RCC 7860 (cell line): ENCODE measurements at places on chromosomes 13 and 19.

- no peak for DNase-seq
Measured at GRCh38 chr13:22773465-22773864, 407.3 kb upstream of the SGCG start.

DNA sequence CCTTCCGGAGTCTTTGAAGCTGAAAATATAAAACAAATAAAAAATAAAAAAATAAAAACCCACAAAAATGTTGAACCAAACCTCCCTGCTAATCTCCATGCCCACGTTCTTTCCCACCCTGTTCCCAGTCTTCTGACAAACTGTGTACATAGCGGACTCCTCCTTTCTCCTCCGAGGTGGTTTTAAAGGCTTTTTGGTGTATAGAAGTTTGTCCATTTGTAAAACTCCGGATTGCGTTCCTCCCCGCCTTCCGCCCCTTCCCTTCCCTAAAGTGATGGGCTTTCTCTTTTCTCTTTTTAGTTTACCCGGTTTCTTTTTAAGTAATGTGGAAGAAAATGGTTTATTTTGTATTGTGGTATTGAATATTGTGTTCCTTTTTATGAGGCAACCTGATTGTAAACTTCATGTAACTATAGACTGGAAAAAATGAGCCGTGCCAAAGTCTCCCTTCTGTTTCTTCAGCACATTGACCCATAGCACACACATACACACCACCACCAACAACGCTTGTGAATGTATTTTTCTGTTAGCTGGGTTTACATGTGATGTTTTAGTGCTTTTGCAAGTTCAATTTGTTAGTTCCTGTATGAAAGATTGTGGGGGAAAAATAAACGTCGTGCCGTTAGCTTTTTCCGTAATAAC, 4.4 kb downstream of the ZIC2 start:
- DNase-seq = no peak

DNA sequence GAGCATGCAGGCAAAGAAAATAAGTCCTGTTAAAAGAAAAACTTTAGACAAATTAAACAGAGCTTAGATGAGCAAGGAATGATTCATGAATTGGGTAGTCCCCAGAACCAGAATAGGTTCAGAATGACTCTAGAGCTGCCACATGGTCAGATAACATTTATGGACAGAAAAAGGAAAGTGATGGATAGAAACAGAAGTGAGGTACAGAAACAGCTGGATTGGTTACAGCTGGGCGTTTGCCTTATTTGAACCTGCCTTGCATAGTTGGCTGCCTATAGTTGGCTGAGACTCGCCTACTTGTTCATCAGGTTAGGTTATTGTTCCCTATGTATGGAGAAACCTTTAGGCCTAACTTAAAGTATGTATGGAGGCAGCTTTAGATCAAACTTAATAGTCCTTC, 35.4 kb downstream of the WDFY2 start:
- DNase-seq = no peak

- no peak for DNase-seq
Measured at GRCh38 chr13:74646091-74646490, 511.9 kb upstream of the KLF12 start.

- DNase-seq = no peak
Measured at GRCh38 chr13:113566227-113566561, 18.4 kb upstream of the TFDP1 start.

DNA sequence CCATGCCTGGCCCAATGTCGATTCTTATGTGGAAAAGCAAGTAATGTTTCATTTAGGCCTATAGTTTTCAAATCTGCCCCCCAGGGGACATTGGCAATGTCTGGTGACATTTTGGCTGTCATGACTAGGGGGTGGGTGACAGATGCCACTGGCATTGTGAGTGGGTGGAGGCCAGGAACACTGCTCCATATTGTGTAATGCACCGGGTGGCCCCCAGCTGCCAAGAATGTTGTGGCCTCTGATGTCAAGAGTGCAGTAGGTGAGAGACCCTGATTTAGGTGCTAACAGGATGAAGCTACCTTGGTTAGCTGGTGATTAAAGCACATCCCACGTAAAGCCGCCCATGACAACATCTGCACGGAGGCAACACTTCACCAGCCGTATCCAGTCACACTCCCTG, 10.8 kb downstream of the C19orf44 start:
- DNase-seq = no peak

DNA sequence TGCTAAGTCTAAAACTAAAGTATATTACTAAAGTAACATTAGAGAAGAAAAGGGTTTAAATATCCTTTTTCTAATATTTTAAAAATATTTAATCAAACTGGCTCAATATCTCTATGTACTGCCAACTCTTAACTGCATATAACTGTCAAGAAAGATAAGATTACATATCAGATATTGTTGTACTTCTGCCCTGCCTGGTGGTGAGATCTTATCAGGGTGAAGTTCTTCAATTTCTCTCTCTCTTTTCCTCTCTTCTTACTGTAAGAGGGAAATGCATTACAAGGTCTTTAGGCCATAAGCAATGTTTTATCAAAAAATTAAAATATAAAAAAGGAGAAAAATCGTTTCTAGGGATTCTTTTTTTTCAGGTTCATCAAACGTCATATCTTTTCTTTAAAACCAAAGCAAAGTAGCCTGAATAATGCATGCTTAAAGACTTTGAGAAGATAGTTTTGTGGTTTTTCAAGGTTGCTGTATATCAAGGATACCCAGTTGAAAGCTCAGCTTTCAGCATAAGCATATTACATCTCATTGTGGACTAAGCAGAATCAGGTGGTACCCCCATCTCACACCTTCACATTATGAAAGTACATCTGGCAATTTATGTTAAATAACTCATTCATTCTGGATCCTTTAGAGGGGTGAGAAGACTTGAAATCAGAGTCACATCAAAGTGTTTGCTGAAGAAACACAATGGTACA, 1625.7 kb upstream of the SLC10A2 start:
- no peak for DNase-seq

DNA sequence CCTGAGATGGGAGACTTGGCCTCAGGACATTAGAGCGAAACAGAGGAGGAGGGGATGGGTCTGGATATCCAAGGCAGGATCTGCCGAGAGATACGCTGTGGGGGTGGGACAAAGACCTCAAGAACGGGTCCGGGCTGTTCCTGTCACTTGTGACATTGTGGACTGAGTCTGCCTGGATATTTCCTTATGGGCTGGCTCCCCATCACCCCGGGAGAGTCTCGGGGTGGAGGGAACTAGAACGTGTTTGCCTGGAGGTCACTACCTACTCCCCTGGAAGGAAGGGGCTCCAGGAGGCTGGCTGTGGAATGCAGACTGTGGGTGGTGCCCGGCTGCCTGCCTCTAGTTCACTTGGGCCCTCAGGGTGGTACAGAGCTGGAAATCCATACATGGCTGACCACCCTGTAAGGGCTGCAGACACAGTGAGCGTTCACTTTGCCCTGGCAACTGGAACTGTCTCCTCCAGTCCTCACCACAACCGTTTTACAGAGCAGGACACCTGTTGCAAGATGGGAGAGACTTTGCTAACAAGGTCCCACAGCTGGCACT, 26.4 kb downstream of the DNM2 start:
- no peak for DNase-seq

DNA sequence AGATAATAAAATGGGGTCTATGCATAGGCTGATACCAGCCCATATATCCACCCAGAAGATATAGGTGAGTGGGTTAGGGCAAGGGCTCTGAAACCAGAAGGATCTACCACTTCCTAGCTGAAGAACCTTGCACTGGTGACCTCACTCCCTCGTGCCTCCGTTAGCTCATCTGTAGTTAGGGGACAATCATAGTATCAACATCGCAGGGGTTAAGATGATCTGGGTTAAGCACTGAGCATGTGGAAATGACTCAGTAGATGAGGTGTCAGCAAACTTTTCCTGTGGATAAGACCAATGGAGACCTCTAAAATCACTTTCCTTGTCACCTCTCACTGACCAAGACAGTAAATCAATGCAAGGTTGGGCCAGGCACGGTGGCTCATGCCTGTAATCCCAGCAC, 30.5 kb downstream of the TNFSF14 start:
- peak; percentile 96 for DNase-seq

DNA sequence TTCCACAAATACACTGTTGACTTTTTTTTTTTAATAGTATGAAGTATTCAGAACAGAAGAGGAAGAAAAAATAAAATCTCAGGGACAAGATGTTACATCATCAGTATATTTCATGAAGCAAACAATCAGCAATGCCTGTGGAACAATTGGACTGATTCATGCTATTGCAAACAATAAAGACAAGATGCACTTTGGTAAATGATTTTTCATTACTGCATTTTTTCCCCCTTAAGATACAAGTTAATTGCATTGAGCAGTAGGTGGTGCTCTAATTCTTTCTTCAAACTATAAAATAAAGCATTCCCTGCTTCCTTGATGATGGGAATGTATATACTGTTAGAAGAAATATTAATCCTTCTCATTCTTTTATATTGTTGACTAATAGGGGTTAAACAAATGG, 17.1 kb downstream of the UCHL3 start:
- DNase-seq = peak; percentile 15

DNA sequence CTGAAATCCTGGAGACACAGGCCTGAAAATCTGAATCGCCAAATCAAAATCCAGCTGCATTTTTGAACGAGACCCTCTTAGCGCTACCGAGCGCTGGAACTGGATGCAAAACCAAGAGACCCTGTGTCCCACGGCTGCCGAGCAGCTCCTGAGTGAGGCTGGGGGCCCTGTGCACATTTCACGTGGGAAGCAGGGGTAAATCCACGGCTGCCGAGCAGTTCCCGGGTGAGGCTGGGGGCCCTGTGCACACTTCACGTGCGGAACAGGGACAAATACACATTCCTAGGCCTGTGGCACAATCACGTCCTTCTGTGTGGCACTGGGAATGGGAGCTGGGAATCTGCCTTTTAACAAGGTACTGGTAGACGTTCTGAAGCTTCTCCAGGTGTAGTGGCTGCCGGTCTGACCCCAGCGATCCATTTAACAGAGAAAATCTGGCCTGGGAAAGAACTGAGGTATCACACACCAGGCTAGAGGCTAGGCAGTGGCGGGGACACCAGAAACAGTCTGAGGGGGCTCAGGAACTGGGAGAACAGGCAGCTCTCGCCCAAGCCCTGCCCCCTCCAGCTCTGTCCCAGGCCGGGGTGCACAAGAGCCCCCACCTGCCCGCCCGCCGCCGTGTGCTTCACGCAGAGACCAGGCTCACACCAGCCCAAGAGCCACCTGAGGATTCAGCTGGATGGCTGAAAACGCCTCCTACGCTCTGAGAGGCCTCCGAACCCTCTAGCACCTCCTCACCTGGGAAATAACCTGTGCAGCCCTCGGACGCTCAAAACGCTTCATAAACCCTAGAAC, 11.0 kb upstream of the C2CD4C start:
- DNase-seq = no peak

- no peak for DNase-seq
Measured at GRCh38 chr13:39397226-39397895, 205.6 kb downstream of the LHFPL6 start.

GRCh38 chr13:49652355-49653305, 24.3 kb downstream of the ARL11 start:
- DNase-seq = peak; percentile 37

DNA sequence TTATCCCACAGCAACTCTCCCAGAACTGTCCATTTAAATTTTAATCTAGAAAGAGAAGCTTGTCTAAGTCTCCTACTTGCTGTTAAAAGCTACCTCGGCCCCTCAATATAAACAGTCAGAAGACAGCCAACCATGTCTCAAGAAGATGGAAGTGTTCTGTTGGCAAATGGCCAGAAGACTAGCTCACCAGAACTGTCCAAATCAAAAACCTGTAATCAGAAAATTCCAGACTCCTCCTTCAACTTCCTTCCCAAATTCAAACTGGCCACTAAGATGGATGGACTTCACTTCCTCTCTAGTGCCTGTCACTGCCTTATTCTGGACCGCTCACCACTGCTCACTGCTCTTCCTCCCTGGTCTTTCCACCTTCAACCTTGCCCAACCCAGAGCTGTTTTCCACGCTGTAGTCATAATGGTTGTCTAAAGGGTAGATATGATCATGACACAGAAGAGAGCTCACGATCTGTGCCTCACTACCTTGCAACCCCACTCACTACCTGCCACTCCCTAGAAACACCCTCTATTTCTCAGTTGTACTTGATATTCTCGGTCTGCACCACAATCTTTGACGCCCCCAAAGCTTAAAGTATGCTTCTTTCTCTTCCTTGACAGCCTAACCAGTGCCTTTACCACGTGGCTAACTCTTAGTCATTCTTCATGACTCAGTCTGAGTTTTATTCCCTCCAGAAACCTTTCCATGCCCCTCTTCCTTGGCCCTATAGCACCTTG, 9.2 kb downstream of the FGF14 start:
- no peak for DNase-seq

GRCh38 chr13:75675421-75675820, 39.3 kb downstream of the LMO7 start:
- no peak for DNase-seq

DNA sequence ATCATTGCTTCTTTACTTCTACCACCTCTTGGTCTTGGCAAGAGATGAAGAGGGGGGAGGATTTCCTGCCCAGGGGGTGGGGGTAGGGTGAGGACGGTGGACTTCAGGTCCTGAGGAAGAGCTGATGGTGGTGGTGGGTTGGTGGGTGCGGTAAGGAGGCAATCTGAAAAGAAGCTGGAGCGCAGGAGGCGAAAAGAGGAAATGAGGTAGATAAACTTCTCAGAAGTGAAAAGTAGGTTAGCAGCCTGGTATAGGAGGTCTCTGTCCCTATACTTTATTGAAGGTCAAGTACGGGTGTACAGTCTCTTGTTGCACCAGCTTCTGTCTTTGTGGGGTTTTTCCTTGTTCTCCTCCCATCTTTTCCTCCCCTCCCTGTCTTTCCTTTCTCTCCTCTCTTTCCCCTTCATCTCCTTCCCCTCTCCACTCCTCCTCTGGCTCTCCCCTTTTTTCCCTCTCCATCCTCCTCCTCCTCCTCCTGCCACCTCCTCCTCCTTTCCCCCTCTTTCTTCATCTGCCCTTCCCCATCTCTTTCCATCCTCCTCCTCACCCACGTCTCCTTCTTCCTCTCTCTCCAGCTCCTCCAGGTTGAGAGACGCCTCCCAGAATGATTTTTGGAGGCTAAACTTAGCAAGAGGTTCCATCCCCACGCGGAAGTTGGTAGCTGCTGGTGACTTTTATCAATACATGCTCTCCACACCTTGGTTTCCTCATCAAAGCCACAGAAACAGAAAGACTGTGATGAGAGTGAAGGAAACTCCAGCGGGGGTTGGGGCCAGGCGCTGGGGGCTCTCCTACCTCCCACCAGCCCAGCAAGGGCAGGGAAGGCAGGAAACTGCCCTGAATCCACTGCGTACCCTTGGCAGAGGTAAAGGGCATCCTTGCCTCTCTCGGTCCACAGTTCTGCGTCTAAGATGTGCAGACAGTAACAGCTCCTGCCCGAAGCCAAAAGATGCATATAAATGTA, 15.3 kb downstream of the TNFSF14 start:
- DNase-seq = no peak

GRCh38 chr13:60384911-60385310, 12.1 kb upstream of the TDRD3 start:
- no peak for DNase-seq

DNA sequence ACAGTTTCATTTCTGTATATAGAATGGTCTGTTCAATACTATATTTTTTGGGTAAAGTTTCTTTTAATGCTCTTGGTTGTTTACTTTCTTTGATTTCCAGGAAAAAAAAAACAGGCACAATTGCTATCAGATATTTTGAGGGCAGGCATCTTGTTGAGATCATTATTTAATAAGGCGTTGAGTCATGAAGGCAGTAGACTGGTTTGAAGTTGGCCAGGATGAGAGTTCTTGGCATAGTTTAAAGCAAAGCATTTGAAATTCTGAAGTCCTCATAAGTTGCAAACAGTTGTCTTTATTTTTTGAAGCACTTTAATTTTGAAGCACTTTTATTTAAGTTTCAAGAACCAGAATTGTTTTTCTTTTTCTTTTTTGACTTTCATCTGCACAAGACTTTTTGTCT, 2.6 kb upstream of the ZNF175 start:
- DNase-seq = no peak

- DNase-seq = no peak
Measured at GRCh38 chr13:50761406-50761805, 82.1 kb downstream of the DLEU7 start.

- DNase-seq = no peak
Measured at GRCh38 chr13:97944396-97945029, 9.0 kb upstream of the IPO5 start.
